ENCODE measurements at places on chromosomes 4 and X.
A peak's percentile ranks its signal among the peaks of the same experiment; 100 is the strongest.

DNA sequence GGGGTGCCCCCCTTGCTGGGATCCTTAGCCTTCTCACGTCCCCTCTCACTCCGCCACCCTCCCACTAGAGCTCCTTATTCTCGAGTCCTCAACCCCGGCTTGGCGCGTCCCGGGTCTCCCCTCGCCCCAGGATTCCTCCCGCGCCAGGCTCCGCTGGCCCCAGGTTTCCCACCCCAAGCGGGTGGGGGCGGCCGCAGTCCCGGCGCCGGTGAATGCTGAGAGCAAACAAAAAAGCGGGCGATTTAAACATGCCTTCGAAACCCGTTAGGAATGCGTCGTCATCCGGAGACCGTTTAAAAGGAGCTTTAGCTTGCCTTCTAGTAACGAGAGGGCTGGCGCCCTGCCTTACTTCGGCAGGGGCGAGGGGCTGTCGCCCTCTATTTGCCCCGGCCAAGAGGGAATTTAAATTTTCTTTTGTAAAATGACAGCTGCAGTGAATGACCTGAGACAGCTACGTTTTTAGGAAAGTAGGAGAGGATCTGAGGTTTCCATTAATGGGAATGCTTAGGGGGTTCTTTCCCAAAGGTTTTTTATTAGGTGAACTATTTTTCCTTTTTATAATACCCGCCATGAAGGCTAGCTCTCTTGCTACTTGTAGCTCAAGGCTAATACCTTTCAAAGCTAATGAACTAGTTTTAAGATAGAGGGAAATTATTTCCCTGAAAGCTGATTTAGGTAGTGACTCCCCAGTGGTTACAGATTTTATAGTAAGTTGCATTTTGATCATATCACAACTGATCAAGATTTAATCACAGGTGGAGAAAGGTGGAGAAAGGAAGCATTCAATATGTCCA, 3.1 kb downstream of the JADE1 start:
- DNase-seq: peak; percentile 44

DNA sequence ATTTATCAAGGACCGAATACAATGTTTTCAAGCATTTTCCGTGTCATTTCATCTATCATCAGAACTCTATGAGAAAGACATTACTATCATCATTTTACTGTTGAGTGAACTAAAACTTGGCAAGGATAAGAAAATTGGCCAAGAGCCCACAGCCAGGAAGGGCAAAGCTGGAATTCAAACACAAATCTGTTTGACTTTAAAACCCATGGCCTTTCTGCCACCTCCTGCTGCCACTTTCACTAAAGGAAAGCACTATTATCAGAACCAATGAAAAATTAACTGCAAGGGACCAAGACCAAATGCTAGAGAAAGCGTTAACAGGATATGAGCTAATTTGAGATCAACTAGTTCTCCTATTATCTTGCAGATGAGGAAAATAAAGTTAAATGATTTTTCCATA, 2759.2 kb downstream of the ARAP2 start:
- DNase-seq: no peak

GRCh38 chrX:142249721-142250120, 44.6 kb upstream of the MAGEC2 start:
- no peak for DNase-seq

- DNase-seq: no peak
Measured at GRCh38 chr4:164428561-164428960, 325.4 kb upstream of the SMIM31 start.

- DNase-seq: no peak
Measured at GRCh38 chrX:118534716-118535493, 39.3 kb downstream of the DOCK11 start.

DNA sequence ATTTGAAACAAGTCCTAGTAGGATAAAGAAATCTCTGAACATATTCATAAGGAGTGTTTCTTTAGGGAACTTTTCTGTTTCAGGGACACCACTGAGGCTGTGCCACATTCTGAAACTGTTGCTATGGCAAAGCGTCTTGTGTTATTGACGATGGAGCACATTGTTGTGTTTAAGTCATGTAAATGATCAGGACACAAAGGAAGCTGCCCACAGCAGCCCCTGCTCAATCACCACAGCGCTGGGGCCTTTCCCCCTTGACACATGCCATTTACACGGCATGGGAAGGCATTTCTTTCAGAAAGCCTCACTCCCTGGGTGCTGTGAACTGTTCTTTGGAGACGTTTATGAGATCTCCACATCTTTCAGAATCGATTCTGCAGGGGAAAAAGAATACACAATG, 39.8 kb upstream of the MID1 start:
- no peak for DNase-seq

DNA sequence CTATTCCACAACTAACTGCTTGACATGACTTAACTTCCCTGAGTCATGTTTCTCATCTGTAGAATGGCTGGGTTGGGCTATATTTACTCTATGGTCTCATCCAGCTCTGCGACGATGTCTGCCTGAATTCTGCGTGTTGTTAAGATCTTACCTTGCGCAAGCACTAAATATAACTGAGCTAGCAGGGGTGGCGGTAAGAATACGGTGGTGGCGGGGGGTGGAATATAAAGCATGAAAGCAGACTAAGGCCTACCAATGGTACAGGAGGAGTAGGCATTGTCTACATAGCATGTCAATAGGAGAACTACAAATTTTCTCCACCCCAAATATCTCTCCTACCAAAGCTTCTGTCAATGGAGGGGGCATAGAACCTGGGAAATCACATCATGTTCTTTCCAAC, 45.7 kb upstream of the DCLK2 start:
- no peak for DNase-seq

GRCh38 chrX:139201924-139202323, 328.6 kb upstream of the F9 start:
- DNase-seq: no peak

GRCh38 chr4:125703443-125703842, 388.7 kb downstream of the FAT4 start:
- DNase-seq: no peak

- no peak for DNase-seq
Measured at GRCh38 chr4:80463509-80463908, 128.0 kb downstream of the CFAP299 start.

GRCh38 chr4:11281720-11282119, 147.0 kb downstream of the HS3ST1 start:
- no peak for DNase-seq

- no peak for DNase-seq
Measured at GRCh38 chr4:32519060-32519459, 1798.9 kb downstream of the PCDH7 start.

GRCh38 chr4:78024576-78025091, 32.5 kb upstream of the FRAS1 start:
- DNase-seq: no peak

DNA sequence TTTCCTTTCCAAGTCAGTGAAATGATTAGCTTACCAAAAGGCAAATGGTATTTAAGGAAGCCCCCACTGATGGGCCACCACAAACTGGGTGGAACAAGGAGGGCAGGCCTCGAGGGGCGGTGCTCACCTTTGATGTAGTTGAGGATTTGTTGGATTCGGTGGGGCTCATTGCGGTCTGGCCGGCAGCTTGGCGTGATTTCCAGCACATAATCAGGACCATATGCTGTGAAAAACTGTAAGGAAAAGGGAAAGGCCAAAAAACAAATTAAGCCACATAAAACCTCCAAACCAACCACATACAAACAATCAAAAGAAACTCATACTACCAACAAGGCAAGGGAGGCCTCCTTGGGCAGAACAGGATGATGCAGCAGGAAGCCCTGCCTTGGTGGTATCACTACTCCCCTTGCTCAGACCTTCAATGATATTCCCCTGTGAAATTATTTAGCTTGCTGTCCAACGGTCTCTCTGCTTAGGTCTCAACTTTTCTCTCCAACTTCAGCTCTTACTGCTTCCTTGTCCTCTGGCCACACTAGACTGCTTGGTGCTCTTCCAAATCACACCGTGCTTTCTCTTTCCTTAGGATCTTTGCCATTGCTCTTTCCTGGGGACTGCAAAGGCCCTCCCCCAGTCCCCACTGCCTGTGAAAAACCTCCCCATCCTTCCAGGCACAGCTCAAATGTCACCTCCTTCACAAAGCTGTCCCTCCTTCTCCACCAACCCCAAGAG, 46.1 kb upstream of the CITED1 start:
- DNase-seq: no peak

DNA sequence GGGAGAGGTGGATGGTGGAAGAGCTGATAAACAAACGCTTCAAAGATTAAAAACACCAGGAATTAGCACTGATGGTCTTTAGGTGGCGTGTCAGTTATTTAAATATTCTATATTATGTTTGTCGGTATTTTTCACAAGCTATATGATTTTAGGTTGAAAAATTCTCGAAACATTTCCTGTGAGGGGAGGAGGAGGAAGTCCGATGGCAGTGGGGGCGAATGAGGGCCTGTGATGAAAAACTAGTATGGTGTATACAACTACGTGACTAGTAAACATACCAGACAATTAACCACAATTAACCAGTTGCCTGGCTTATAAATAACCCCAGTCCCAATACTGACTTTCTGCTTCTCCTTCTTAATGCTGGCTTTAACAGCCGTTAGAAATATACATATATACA, 595 bp upstream of the NAP1L2 start:
- peak; percentile 44 for DNase-seq

DNA sequence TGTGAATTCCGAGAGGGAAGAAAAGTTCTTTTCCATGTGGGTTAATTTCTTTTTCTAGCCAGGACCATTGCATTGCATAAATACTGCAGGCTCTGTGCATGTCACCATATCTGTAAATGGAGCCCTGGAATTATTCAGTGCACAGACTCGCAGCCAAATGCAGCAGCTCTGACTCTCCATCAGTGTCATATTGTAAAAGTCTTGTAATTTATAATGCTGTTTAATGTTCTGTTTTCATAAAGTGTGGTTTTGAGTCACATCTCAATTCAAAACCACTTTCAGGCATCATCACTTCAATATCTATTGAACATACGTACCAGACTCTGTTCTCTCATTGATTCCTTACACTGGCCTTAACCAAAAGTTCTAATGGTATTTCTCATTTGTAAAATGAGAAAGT, 193.9 kb upstream of the RPL34 start:
- no peak for DNase-seq

DNA sequence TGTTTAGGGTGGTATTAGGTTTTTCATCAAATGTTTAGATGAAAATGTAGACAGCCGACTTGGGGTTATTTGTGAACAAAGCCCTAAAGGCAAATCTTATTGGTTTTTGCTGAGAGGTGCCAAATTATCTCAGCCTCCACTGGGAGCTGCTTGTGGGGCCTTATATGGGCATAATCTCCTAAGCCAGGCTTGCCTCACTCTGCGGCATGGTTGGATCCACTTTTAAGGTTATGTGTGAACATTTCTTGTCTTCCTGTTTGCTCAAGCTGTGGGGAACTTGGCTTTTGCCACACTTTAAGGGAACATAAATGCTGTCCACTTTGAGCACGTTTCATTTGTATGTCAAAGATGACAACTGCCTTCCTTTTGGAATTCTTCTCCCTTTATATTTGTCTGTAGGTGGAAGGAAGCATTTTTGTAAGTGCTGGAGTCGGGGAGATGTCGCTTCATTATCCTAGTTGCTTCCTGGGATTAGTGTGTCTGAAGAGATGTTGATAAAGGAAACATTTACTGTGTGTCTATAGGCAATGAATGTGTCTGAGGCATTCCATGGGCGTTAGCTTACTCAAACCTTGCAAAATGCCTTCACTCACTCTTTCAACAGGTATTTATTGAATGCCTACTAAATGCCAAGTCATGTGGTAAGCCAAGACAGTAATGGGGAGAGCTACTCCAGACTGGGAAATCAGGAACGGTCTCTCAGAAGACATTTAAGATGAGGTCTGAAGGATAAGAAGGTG, 78.3 kb downstream of the SLC9A6 start:
- DNase-seq: no peak

GRCh38 chrX:149818652-149819051, 36.9 kb downstream of the MAGEA9 start:
- no peak for DNase-seq

DNA sequence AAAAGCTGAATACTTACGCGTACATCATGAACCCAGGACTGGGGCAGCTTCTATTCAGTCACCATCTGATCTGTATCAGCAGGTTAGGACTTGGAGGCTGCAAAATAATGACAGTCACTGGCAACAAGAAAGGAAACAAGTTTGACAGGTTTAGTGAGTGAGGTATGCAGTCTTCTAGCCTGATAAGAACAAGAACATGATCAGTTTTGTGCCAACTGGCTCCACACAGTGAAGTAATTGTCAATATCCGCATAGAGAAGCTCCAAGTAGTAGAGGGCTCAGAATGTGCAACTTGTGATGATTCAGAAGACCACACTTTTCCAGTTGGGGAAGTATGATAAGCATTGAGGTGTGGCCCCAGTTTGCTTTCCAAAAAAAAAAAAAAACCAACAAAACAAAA, at the start of gene TMPRSS11F:
TSS of gene TMPRSS11F (minus strand) at position 77 of the 400 bp plus-strand sequence. CDS start at position 28, 49 bp downstream.
- DNase-seq: no peak

GRCh38 chrX:70908541-70908940, at the start of gene TEX11:
TSS of gene TEX11 (minus strand) at chrX:70908711. CDS start at chrX:70907789, 922 bp downstream.
- no peak for DNase-seq

DNA sequence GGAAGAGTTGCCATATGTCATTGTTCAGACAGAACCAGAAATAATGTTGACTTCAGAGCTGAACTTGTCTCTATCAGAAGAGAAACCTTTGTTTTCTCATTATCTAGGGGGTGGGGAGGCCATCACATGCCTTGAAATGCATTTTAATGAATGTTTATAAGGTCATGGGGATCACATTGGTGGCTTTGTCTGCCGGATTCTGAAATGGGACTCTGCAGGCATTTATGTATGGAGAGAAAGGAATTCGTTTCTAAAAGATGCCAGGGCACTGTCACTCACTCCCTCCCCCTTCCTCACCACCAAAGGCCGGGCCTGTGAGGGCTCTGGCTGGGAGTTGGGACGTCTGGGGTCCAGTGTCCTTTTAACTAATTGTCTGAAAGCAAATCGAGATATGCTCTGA, 102.2 kb downstream of the MAMLD1 start:
- DNase-seq: no peak

GRCh38 chr4:163764569-163764968, 270.1 kb downstream of the TMA16 start:
- DNase-seq: no peak

GRCh38 chr4:41451961-41452360, 86.0 kb upstream of the LIMCH1 start:
- DNase-seq: no peak

DNA sequence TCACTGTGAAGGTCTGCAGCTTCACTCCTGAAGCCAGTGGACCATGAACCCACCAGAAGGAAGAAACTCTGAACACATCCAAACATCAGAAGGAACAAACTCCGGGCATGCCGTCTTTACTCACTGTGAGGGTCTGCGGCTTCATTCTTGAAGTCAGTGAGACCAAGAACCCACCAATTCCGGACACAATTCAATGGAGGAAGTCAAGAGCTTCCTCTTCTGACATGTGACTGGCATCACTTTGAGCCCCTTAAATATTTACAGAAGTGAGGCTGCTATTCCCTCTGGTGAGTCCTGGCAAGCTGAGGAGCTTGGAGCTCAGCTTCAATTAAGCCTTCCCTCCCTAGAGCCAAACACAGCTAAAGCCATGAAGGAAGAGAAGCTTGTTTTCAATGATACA, 103.5 kb upstream of the SRD5A3 start:
- DNase-seq: no peak

- no peak for DNase-seq
Measured at GRCh38 chrX:68761086-68761485, 67.7 kb upstream of the EFNB1 start.
